Caki2 (cell line): ENCODE measurements at places on chromosomes 12 and 14.
A peak's percentile ranks its signal among the peaks of the same experiment; 100 is the strongest.

- DNase-seq = no peak
Observed at GRCh38 chr12:28248555-28249145, 58.4 kb downstream of the CCDC91 start.

- DNase-seq = no peak
Observed at GRCh38 chr12:3601461-3602150, 110.6 kb downstream of the PRMT8 start.

DNA sequence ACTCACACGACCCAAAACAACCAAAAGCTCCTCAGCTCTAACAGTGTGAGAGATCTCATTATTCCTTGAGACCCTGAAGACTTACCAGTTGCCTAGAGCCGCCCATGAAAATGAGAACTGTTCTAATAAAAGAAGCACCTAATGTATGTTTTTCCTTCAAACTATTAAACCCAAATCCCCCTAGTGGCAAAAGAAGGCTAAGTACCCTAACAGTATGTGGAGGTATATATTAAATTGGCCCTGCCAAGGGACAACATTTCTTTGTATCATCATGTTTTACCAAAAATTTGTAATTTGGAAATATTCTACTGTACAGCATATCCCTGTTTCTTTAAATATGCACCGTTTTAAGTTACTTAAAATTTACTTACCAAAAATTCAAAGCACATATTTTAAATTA lies 38.0 kb upstream of the PPFIA2 start:
- DNase-seq = no peak

GRCh38 chr12:124752437-124753227 lies 111.0 kb downstream of the SCARB1 start:
- DNase-seq = peak; percentile 97

- no peak for DNase-seq
Observed at GRCh38 chr12:131239384-131240094, 285.8 kb downstream of the ADGRD1 start.

- DNase-seq = no peak
Observed at GRCh38 chr14:95620659-95621059, 65.6 kb upstream of the TCL1B start.

DNA sequence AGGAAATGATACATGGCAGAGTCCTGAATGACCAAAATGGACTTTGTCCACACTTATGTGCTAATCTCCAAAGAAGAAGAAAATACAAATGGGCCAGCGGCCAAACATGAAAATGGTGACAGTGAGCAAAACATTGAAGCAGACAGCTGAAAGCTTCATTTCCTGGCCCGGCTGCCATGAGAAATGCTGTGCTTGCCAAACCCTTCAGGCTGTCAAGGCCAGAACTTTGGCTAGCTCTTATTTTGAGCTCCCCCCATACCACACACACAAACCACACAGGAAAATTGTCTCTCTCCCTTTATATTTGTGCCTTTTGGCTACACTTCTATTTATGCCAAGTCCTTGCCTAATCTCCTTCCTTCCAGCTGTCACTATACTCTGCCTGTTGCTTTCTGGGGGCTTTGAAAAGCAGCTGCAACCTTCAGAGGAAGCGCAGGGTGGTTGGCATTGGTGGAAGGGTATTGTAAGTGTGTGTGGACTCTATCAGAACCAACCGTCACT lies 323.8 kb downstream of the RAD51B start:
- no peak for DNase-seq

GRCh38 chr14:33349871-33350270 lies 411.2 kb downstream of the NPAS3 start:
- no peak for DNase-seq

DNA sequence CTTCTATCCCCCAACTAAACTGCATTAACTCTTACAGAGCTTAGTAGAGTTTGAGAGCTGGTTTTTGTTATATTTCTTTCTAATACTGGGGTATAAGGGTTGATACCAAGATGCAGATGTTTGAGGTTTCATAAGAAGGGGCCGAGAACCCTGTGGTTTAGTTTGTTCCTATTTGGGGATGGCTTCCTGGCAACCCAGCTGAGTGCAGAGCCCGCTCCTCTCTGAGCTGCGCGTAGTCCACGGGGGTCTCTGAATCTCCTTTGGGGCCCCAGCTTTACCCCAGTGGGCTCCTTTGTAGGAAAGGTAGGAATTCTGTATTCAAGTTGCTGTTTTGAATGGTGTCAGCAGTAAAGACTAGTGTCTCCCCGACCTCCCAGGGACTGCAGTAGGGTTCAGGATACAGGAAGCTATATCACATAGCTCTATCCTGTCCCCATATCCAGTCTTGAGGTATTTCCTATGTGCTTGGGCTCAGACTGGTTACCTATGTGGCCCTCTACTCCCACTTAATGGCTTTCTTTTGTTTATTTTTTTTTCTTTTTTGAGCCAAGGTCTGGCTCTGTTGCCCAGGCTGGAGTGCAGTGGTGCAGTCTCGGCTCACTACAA lies 25.4 kb downstream of the PLXNC1 start:
- no peak for DNase-seq

DNA sequence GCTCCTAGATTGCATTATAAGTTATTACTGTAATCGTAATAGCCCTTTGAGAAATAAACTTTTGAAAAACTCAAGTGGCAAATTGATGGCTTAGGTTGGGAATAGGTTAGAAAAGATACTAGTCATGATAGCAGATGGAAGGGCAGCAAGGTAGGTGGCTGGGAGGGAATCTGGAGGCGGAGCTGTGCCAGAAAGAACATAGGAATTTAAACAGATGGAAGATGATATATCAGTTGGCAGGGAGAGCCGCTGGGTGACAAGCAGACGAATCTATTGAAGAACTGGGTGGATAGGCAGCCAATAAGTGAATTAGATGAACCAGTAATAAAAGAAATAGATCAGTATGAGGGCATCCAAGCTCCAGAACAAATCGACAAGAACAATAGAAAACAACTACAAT lies 142.1 kb downstream of the CNTN1 start:
- no peak for DNase-seq

GRCh38 chr12:6214633-6215032 lies 14.4 kb downstream of the CD9 start:
- no peak for DNase-seq

GRCh38 chr14:20866194-20866593 lies 25.0 kb upstream of the RNASE3 start:
- DNase-seq = no peak

GRCh38 chr14:50920482-50921230 lies 23.6 kb downstream of the PYGL start:
- peak; percentile 63 for DNase-seq

DNA sequence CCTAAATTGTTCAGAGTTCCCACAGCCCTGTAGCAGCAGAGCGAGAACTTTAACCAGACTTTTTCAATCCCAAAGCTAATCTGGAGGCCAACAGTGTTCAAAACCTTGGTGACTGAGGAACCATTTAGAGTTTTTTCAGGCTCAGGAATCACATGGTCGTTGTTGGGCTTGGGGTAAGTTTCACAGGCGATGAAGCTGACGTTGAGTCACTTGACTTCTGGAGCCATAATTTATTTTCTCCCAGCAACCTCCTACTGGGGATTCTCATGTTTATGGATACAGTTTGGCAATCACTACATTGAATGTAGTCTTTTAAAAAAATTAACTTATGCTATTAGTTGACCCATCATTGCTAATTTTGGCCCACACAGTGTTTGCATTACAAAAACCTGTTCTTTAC lies 34.5 kb downstream of the SSPN start:
- DNase-seq = no peak

- DNase-seq = peak; percentile 91
Observed at GRCh38 chr12:11882301-11883019, 188.3 kb upstream of the BCL2L14 start.

DNA sequence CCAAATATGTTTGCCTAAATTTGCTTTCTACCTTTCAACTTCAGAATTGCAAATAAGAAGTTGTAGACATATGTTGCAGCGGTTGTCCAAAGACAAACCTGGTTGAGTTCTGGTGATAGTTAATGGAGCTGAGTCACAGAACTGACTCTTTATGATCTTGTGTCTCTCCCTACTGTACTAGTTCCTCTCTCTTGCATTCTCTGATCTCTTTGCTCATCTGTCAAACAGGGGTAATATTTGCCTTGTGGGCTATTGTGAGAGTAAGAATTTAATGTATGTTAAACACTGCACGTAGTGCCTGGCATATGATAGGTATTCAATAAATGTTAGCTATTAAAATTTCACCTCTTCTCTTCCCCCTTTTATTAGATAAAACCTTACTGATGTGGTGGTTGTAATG lies 283.5 kb upstream of the RGS6 start:
- DNase-seq = no peak

DNA sequence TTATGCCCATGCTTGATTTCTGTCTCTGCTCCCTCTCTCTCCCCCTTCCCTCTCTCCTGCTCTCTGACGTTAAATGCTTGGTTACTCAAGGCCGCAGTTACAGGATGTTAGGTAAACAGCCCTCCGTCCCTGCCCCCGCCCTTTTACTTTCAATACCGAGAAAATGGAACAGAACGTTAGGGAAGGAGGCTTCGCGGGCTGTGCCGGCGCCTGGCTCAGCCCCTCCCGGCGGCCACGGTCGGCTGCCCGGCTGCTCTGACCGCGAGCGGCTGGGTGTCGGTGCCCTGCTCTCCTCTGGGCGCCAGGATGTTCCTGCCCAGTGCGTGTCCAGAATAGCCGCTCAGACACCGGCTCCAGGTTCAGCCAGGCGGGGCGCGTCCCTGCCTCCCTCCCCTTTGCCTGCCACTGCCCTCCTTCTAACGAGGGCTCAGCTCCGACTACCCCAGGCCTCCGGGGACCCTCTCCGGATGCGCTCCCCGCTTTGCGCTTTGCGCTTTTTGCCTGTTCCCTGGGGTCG lies 166.1 kb downstream of the ADCK1 start:
- peak; percentile 91 for DNase-seq

- DNase-seq = no peak
Observed at GRCh38 chr12:43453761-43454160, 98.2 kb downstream of the ADAMTS20 start.

- DNase-seq = no peak
Observed at GRCh38 chr14:55302367-55303124, 31.3 kb downstream of the FBXO34 start.

DNA sequence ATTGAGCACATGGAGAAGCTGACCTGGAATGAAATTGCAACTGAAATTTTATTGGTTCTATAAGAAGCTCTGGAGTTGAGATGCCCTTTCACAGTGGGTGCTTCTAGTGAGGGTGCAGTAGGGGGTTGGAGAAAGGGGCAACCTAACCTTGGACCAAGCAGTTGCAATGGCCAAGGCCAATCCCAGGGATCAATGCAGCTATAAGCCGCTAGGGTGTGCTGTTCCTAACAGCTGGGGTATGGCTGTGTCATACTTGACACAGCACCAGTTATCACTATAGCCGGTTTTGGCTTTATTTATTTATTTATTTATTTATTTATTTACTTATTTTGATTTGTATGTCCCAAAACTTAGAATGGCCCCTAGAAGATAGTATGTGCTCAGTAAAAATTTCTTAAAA lies 505.9 kb downstream of the FLRT2 start:
- DNase-seq = no peak

- no peak for DNase-seq
Observed at GRCh38 chr14:77541905-77542304, 43.3 kb upstream of the ISM2 start.

GRCh38 chr12:126431767-126432166 lies 1366.5 kb downstream of the AACS start:
- no peak for DNase-seq

GRCh38 chr14:31501870-31502269 lies 14.0 kb upstream of the GPR33 start:
- DNase-seq = no peak

DNA sequence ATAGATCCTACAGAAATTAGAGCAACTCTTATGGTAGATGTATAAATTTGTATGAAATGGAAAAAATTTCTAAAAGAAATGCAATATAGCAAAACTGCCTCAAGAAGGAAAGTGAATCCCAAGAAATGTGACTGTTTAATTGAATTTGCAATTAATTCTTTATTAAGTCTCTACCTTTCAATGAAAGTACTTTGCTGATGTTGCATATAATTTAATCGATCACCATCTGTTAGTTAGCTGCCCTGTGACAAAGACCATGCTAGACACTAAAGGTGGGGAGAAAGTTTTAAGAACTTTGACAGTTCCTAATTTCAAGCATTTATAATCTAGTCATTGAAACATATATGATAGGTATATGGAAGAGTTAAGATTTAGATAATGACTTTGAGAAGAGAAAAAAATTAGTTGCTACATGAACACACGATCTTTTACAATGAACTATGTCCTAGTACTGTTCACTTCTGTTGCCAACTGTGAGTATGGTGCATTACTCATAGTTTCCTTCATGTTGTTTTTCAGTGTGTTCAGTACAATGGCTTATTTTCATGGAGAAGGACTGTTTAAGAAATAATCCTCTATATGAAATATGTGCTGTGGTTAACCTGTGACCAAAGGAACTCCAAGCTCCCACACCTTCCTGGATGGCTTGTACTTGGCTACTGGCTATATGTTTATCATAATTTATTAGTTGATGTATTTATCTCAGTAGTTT lies 128.4 kb downstream of the METTL25 start:
- DNase-seq = no peak

DNA sequence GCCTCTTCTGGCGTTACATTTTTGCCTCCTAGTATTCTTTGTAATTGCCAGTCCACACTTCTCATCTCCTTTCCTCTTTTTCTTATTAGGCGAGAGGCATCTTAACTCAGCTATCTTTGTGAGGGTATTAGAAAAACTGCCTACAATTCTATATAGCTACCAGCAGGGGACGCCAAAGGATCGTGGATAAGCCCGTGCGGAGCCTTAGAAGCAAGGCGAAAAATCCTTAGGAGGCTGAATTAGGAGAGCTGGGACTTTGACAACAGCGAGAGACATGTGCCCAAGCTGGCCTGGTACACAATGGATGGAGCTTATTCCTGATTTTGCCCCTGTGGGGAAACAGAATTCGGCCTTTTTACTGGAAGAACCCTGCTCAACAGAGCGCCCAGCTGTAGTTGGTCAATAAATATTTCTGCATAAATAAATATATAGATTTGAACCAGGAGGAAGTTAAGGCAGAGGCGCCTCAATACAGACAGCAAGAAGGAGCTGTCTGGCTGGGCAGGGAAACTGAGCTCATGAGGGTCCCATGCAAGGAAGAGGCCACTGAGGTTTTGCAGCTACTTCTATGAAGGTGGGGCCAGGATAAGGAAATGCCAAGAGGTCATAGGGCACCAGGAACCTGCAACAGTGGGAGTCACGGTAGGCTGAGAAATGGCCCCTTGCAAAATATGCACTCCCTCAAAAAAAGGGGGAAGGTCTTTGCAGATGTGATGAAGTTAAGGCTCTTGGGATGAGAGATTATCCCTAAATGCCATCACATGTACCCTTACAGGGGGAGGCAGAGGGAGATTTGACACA lies 14.6 kb upstream of the RBM19 start:
- DNase-seq = peak; percentile 5

GRCh38 chr14:105902131-105902898 lies 375.9 kb downstream of the TMEM121 start:
- DNase-seq = no peak

GRCh38 chr14:81319314-81319713 lies 80.8 kb downstream of the STON2 start:
- no peak for DNase-seq

DNA sequence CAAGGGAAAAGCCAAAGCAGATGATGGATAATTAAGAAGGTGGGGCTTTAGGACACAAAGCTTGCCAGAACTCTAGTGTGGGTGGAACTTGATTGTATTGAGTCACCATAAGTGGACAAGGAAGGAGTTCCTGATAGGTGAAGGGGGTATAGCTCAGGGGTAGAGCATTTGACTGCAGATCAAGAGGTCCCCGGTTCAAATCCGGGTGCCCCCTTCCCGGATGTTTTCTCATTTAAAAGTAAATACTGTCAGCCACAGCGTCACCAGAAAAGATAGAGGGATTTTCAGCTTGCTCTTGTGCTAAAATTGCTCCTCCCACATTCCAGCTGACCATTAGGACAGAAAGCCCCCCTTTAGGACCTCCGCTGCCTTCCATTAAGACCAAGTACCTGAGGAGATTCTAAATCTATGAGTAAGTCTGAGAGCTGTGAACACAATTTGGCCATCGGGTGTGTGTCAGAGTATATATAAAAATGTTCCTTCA lies 36.6 kb downstream of the DCAF4 start:
- peak; percentile 83 for DNase-seq
